ENCODE measurements at places on chromosomes 3 and 15.

DNA sequence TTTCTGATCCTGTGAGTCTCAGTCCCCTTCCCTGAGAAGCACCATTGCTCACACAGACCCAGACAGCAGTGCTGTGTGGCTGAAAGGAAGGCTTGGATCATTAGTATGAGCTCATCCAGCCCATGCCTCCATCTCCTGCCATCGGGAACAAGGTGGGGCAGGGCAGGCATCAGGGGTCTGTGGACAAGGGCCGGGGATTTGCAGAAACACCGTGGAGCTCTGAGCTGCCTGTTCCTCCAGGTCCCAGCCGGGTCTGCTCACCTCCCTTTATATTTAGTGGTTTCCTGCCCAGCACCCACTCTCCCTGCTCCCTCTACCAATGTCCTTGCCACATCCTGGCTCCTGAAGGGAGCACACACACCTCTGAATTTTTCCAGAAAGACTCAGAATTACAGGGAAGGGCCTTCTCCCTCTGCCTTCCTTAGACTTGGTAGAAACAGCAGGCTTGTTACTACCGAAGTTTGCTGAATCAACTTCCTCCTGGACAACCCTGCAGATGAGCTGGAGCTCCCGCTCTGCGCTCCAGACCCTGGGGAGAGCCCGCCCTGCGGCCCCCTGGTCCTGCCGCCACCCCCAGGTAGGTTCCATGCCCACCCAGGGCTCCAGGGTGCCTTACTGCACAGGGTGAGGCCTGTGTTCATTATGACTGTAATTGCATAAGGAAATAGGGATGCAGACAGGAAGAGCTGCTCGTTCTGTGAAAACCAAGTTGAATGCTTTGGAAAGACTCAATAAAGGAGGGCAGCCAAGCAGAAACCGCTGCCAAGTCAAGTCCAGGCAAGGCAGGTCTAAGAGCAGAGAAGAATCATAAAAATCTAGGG lies 128.1 kb downstream of the NSMCE3 start:
- DNase-seq: no peak

- DNase-seq: no peak
Measured at GRCh38 chr15:90153658-90154057, 47.5 kb upstream of the SEMA4B start.

DNA sequence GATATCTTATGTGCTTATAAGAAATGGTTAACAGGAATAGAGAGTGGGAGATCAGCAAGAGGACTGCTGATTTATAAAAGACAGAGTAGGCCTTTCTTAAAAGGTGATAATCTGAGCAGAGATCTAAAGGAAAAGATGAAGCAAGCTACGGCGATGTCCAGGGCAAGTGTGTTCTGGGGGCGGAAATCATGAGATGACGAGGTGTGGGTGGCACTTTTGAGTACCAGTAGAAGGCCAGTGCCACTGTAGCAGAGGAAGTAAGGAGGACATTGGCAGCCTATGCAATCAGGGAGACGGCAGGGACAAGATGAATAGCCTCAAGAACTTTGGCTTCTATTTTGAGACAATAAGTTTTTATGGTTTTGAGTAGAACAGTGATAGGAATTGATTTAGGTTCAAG lies 492.4 kb downstream of the FHIT start:
- no peak for DNase-seq

GRCh38 chr15:87591582-87591981 lies 665.0 kb downstream of the NTRK3 start:
- no peak for DNase-seq

GRCh38 chr15:67085818-67086636 lies 20.6 kb downstream of the SMAD3 start:
- DNase-seq: peak; percentile 29
